ENCODE measurements at places on chromosomes 5 and 9.

- no peak for DNase-seq
Measured at GRCh38 chr5:55820488-55820887, 30.7 kb upstream of the IL31RA start.

DNA sequence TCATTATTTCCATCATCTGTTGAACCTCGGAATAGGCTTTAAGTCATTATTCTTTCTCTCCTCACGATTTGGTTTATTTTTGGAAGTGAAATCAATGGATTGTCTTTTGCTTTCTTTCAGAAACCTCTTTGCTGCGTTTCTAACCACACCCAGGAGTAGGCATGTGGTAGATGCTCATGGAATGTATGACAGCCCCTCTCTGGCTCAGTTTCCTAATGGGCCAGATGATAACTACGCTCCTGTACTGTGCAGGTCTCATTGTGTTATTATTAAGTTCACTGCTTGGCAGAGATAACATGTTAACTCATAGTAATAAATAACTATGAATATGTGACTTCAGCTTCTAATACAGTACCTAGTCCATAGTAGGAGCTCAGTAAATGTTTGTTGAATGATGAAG lies 175.5 kb upstream of the KLF4 start:
- no peak for DNase-seq

GRCh38 chr9:77725046-77725694 lies 77.0 kb upstream of the GNA14 start:
- no peak for DNase-seq

GRCh38 chr9:86408121-86408520 lies 53.9 kb upstream of the TUT7 start:
- no peak for DNase-seq

GRCh38 chr9:99515895-99516656 lies 294.0 kb downstream of the SEC61B start:
- DNase-seq, result peak; percentile 27

Data from activated B cell treated with CpG ODN at 0.5 μM for 24 hours (primary cell).